Right hindlimb (tissue), 1 donor: ENCODE measurements at places on chromosomes 7 and 10.
A peak's percentile ranks its signal among the peaks of the same experiment; 100 is the strongest.

- no peak for DNase-seq
Measured at GRCh38 chr10:114335614-114336013, 68.7 kb downstream of the AFAP1L2 start.

DNA sequence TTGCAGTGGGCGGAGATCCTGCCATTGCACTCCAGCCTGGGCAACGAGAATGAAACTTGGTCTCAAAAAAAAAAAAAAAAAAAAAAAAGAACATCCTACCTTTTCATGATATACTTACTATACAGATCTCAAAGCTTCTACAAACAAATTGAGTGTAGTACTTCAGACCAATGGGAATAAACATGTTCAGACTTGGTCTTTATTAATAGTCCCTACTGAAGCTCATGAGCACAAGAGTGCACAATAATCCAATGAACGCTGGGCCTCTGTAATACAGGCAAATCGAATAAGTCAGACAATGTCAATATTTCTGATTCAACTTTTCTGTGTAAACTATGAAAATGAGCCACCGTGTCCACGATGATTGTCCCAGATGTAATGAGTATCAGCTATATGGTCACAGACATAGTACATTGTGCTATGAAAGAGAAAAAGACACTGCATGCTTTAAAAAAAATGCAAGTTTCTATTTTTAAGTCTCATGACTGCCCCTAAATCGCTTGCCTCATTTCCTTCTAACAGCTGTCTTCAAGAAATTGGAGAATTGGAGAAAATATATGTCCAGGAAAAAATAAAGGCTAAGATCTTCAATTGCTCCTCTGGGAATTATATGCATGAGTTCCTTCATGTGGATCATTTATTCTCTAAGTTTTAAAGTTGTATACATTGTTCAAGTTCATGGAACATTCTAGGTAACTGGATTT is 64.0 kb upstream of the CTTNBP2 start:
- DNase-seq = no peak

- no peak for DNase-seq
Measured at GRCh38 chr7:120817851-120818250, 40.1 kb downstream of the TSPAN12 start.

DNA sequence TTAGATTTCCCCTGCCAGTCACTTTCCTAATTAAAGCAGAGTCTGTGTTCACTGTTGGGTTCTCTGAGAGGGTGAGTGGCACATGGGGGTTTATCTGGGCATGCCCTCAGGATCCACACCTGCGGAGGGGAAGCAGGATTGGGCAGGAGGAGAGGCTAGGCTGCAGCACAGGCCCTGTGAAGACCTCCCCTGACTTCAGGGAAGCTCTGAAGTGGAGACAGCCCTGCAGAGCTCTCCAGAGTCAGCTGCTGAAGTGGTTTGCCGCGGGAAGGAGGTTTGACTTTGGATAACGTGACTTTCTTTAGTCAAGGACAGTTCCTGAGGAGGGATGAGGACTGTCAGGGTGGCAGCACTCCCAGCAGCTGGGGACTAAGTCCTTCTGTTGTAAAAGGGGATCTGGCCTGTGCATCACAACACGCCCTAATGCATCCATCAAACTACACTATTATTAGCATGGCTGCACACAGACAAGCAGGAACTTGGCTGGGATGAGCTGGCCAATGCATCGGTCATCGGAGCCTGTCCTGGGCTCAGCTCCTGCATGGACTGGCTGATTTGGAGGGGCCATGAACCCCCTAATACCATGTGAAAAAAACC is 50.9 kb upstream of the LEP start:
- DNase-seq = no peak

- no peak for DNase-seq
Measured at GRCh38 chr10:2610946-2611345, 456.4 kb upstream of the PFKP start.

DNA sequence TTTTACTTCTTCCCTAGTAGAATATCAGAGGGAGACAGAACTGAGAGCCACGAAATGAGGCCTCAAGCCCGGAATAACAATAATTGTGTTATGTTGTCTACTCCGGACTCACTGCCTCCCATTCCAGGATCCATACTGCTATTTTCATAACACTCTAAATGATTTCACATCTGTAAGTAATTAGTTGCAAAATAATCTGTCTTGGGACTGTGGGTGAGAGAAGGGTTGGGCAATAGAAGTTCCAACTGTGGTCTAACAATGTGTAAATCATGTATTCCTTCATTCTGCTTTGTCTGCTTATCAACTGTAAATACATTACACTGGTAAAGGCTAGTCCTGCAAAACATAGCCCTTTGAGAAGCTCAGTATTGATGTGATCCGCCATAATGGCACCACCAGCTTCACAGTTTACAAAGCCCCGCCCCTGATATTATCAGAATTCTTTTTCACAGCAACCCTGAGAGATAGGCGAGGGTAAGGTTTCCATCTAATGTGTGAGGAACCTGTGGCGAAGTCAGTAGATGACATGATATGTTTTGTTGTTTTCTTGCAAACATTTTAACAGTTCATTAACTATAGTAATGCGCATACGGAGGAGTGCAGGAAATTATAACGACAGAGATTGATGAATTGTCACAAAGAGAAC is 265.7 kb upstream of the BMPER start:
- no peak for DNase-seq

DNA sequence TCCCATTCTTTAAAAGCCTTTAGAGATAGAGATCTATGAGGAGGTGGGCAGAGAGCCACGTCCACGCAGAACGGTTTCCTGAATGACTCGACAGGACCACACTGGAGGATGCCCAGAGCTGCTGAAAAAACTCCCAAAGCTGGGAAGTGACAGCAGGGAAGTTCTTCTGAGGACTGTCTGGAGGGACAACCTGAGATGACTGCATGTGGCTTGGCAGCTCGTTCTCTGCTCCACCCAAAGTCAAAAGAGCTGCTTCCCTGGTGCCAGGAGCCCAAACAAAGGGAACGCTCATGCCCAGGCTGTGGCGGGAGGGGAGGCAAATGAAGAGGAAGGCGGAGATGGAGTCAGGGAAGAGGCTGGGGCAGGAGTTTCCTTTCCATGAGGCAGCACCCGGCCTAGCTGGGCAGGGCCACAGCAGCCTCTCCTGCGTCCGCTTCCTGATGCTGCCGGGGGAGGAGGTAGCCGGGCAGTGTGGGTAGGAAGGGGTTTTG is 95.4 kb downstream of the CCDC3 start:
- no peak for DNase-seq

DNA sequence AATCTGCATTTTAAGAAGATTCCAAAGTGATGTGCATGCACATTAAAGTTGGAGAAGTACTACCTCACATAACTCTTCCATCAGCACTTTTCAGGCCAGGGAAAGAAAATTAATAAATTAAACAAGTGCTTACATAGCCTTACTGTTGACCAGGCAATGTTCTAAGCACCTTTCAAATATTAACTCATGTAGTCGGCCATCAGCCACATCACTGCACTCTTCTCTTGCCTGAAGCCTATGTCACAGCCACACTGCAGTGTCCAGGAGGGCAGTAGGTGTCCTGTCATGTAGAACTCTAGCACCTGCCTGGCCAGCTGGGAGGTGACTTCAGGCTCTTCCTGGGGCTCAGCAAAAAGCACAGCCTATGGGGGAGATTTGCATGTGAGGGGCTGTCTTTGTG is 71.5 kb downstream of the CDK1 start:
- DNase-seq = no peak

DNA sequence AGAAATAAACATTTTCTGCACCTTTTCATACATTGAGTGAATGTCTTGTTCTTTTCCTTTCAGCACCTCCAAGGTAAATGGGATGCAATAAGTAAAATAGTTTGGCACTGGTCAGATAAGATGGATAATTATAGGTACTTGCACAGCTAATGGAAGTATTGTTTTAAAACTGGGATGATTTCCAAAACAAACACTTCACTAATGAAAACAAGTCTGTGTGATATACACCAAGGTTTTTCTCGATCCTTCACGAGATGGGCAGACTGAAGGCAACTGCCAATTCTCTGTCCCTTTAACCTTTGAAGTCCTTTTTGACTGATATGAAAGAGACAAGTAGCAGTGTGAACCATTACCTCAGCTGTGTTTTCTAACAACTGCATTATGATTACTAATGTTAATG is 423.8 kb downstream of the GFRA1 start:
- no peak for DNase-seq

GRCh38 chr7:104933521-104933988 is 80.5 kb upstream of the KMT2E start:
- DNase-seq = no peak

DNA sequence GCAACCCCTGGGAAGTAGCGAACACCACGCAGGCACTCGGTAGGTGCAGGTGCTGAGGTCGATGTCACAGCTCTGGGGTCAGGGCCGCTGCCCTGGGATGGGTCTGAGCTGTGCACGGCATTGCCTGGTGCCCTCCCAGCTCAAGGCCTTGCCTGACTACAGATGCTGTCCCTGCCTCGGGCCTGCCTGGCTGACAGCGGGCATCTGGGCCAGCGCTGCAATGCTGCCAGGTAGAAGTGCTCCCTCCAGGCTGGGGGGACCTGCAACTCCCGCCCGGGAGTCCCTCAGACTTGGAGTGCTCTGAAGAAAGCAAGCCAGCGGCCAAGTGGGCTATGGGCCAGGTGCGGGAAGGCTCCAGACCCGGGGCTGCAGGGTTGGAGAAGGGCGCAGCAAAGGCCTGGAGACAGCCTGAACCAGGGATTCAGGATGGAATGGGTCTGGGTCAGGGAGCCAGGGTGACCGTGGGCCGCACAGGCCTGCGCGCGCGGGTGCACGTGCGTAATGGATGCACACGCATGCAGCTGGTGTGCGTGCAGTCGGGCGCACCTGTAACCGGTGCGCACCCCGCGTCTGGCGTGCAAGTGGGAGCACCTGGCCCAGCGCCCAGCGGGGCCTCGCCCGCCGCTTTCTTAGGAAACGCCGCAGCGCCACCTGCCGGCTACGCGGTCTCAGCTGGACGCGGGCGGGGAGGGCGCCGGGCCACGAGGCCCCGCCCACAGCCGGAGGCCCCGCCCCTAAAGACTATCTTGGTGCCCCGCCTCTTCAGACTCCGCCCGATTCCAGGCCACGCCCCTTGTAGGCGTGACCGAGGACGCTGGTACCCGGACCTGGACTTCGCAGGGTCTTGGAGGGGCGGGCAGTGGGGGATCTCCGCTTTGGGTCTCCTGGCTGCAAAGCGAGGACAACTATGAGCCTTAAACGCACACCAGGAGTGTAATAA is 46.7 kb downstream of the MICALL2 start:
- DNase-seq = peak; percentile 83

- DNase-seq = peak; percentile 80
Measured at GRCh38 chr10:113454341-113455061, 98.4 kb upstream of the HABP2 start.

DNA sequence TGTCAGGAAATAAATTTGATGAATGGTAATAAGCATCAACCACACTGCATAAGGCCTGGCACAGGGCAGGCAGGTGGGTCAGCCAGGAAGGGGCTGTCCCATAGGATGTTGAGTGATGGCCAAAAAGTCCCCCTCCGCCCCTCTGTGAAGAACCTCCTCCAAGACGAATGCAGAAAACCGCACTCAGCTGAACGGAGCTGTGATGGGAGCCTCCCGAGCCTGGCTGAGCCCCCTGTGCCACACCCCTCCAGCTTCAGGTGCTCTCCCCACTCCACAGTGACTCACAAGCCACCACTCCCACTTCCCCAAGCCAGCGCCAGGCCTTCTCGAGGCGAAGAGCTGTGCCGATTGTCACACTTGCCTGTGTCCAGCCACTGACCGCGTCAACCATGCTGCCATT is 184.2 kb downstream of the MAD1L1 start:
- DNase-seq = no peak

DNA sequence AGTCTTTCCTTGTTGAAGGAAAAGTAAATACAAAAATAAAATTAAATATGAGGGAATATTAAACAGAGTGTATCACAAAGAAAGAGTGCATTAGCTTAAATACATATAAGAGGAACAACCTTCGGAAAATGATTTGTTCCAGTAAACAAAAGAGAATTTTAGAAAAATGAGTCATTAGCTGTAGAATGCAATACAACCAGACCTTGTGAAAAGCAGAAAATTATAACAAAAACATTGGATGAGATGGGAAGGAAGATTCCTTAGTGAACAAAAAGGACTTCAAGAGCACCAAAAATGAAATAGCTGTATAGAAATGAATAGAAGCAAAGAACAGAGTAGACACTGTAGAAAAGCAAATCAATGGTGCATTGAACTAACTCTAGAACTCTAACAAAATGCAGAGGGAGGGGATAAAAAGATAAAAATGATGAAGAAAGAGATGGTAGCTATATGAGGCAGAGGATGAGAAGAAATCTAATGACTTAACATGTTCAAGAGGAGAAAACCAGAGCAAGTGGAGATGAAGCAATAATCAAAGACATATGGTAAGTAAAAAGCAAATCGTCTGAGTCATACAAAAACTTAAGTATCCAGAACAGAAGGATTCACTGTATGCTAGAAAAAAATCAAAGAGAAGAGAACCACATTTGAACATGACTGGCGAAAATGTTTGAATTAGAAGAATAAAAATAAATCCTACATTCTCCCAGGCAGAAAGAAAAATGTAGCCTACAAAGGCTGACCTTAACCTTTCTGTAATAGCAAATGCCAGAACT is 190.5 kb downstream of the TMEM26 start:
- DNase-seq = no peak

DNA sequence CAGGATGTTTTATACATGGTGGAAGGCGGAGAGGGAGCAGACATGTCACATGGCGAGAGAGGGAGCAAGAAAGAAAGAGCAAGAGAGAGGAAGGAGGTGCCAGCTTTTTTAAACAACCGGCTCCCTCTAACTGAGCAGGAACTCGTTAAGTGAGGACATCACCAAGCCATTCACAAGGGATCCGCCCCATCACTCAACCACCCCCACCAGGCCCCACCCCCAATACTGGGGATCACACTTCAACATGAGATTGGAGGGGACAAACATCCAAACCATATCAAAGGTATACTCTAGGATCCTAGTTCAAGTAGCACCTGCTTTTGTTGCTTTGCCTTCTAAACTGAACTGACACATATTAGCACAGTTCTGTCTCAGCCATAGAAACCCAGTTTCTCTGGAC is 141.9 kb upstream of the KLF14 start:
- no peak for DNase-seq

DNA sequence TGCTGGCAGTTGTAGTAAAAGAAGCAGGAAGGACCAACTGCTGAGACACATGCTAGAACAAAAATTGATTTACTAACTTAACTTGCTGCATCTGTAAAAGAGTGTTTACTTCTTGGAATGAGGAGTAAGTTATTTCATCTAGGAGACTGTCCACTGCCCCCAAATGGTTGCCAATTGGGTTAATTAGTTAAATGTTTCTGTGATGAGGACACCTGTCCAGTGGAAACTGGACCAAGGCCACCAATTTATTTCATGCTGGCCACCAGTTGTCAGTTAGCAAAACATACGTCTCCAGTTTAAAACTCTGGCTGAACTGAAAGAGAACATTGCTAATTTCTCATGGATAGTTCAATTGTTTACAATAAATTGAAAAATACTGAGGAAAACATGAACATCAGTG is 191.7 kb downstream of the PPP1R9A start:
- DNase-seq = peak; percentile 44

- no peak for DNase-seq
Measured at GRCh38 chr7:376306-377079, 86.5 kb downstream of the FOXL3 start.
